ENCODE measurements at places on chromosomes 4 and X. TPM values are rescaled to one million over a fixed set of nuclear protein-coding genes. Genes with fewer than 3 reads are reported as not detected.

Gene TET2
- 31.9 TPM for total RNA-seq

Gene CRLF2
- total RNA-seq = not detected

Gene STX18
- total RNA-seq = 20.4 TPM

Gene WDR17
- total RNA-seq = 2.0 TPM

Gene ZNF275
- 7.6 TPM for total RNA-seq

Gene IL3RA
- total RNA-seq = 7.9 TPM

Gene GPC3
- total RNA-seq = 15.5 TPM

- H3K36me3 ChIP-seq = no peaks in the 10 kb centered on the region
- H3K4me1 ChIP-seq = peaks cover 38% of the 10 kb centered on the region
- DNase-seq = no peak
- H3K27ac ChIP-seq = no peak overlapping the region
- no peaks in the 10 kb centered on the region for H3K27me3 ChIP-seq
Observed at GRCh38 chr4:158129694-158130093, 43.1 kb downstream of the GASK1B start.

DNA sequence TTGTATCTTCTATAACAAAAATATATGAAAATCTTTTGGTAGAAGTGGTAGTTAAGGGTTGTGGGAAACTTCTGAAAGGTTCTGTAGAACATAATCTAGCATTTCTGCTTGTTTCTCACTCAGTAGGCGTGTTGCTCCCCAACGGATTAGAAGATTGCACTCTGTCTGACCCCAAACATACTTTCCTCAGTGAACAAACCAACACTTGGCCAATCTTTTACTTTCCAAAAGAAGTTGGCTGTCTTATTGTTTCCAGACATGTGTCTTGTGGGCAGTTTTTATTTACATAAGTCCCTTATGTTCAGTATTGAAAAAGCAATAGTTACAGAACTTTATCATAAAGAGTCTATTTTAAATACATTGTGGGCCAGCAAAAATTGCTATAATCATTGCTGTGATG lies 312.8 kb upstream of the EPHA5 start:
- H3K27ac ChIP-seq = no peak overlapping the region
- DNase-seq = no peak
- H3K27me3 ChIP-seq = no peaks in the 10 kb centered on the region
- no peak overlapping the region for H3K4me3 ChIP-seq
- H3K36me3 ChIP-seq = no peaks in the 10 kb centered on the region

GRCh38 chr4:67125636-67126514 lies 419.4 kb downstream of the CENPC start:
- H3K27ac ChIP-seq = no peak overlapping the region
- no peak for DNase-seq
- no peaks in the 10 kb centered on the region for H3K36me3 ChIP-seq
- no peaks in the 10 kb centered on the region for H3K27me3 ChIP-seq
- no peak overlapping the region for H3K4me3 ChIP-seq
- H3K4me1 ChIP-seq = no peaks in the 10 kb centered on the region

GRCh38 chr4:134320048-134320447 lies 118.5 kb upstream of the PABPC4L start:
- no peaks in the 10 kb centered on the region for H3K27me3 ChIP-seq
- H3K4me1 ChIP-seq = no peaks in the 10 kb centered on the region
- H3K27ac ChIP-seq = no peak overlapping the region
- no peaks in the 10 kb centered on the region for H3K36me3 ChIP-seq
- H3K4me3 ChIP-seq = no peak overlapping the region

DNA sequence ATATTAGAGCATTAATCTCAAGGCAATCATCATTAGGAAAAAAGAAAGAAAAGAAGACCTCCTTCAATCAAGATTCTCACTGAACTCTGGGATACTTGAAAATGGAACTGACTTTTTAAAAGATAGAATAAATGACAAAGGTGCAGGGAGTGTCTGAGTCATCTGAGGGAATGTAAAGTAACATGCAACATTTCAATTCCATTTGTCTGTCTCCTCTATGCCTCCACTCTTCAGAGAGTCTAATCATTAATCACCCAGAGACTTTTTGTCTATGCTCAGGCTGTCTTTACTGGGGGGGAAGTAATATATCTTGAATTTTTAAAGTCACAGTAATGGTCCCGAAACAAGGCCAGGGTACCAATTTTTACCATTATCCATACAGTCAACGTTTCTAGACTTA lies 55.0 kb upstream of the PACRGL start:
- H3K36me3 ChIP-seq = no peaks in the 10 kb centered on the region
- H3K27me3 ChIP-seq = no peaks in the 10 kb centered on the region
- H3K4me3 ChIP-seq = no peak overlapping the region
- H3K4me1 ChIP-seq = no peaks in the 10 kb centered on the region

DNA sequence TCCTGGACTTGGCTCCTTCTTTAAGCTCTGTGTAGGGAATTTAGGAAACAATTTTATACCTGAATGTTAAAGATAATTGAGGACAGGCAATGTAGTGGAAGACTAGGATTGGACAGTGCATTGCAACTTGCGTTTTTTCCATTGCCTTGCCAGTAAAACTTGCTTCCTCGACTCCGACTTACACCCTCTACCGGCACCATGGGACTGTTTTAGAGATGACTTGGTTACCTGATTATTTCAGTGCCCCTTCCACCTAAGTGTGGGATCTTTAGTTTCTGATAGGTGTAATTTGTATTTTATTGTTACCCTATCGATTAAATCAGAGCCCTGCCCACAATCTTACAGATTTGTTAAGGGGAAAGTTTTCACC lies 1.2 kb downstream of the PRPS1 start:
- H3K4me1 ChIP-seq = peaks cover 5% of the 10 kb centered on the region
- H3K4me3 ChIP-seq = peak overlapping the region; percentile 53
- H3K27me3 ChIP-seq = no peaks in the 10 kb centered on the region
- no peak for DNase-seq

GRCh38 chrX:103442536-103442901 lies 66.2 kb downstream of the BEX3 start:
- H3K36me3 ChIP-seq = no peaks in the 10 kb centered on the region
- H3K4me1 ChIP-seq = no peaks in the 10 kb centered on the region
- H3K27me3 ChIP-seq = no peaks in the 10 kb centered on the region
- no peak overlapping the region for H3K27ac ChIP-seq
- H3K4me3 ChIP-seq = no peak overlapping the region

DNA sequence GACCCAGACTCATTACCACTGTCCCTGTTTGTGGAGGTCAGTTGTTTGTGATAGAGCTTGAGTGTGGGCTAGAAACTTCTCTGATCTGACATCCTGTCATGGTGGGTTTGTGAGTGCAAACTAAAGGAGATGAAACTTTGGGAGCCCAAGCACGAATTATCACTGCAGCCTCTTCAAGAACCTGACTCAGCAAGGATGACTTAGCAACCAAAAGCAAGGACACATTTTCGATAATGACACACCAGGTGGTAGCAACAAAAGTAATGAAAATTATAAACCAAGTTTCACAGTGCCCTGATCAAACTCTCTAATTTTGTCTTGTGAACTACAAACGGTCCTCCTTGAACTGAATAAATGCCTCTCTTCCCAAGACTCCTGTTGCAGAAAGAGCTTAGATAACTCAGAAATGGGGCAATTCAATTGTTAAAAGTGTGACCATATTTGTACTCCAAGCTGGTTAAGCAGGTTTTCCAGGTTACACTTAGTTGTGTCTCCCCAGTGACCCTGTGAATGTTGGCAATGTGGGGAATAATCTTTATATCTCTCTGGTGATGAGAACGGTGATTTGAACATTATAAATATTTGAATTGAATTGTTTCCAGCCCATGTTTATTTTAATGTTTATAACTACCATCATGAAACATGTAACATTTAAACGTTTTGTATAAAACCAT lies 52.6 kb upstream of the ATP8A1 start:
- H3K27me3 ChIP-seq = no peaks in the 10 kb centered on the region
- H3K4me1 ChIP-seq = no peaks in the 10 kb centered on the region
- H3K27ac ChIP-seq = no peak overlapping the region
- DNase-seq = no peak

DNA sequence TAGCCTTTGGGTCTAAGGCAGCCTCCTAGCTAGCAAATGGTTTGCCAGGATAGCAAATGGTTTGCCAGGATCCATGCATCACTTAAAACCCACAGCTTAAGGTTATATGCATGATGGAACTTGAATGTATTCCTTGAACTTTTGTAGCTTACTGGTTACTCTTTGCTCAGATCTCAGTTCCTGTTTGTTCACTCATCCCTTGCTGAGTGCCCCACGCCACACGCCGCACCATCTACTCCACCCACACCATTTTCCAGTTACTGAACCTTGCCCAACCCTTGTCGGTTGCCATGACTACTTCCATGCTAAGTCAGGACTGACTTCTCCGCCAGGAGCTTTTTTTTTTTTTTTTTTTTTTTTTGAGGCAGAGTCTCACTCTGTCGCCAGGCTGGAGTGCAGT lies 29.5 kb upstream of the XIAP start:
- no peak overlapping the region for H3K4me3 ChIP-seq
- no peaks in the 10 kb centered on the region for H3K27me3 ChIP-seq
- DNase-seq = no peak
- no peak overlapping the region for H3K27ac ChIP-seq

- no peak for DNase-seq
- no peaks in the 10 kb centered on the region for H3K4me1 ChIP-seq
- no peaks in the 10 kb centered on the region for H3K36me3 ChIP-seq
- H3K4me3 ChIP-seq = no peak overlapping the region
Observed at GRCh38 chr4:22713841-22714240, 21.1 kb downstream of the GBA3 start.

DNA sequence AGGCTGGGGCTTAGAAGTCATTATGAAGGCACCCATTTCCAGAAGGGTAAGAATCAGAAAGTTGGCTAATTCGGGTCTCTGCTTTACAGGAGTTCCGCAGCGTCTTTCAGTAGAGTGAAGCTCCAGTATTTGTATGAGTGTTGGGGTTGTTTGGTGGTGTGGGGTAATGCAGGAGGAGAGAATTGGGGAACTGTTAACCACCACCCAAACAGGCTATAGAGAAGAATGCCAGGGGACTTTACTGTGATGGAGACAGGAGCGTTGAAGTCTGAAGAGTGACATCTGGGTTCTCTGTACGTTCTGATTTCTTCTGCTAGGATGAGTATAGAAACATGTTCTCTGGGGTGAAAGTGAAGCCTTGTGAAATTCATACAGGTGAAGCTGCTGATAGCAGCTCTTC lies 96.3 kb downstream of the TBL1X start:
- H3K4me1 ChIP-seq = no peaks in the 10 kb centered on the region
- H3K27ac ChIP-seq = no peak overlapping the region
- no peaks in the 10 kb centered on the region for H3K27me3 ChIP-seq
- no peak overlapping the region for H3K4me3 ChIP-seq
- DNase-seq = no peak
- H3K36me3 ChIP-seq = no peaks in the 10 kb centered on the region

- H3K36me3 ChIP-seq = no peaks in the 10 kb centered on the region
- DNase-seq = no peak
- H3K27me3 ChIP-seq = no peaks in the 10 kb centered on the region
- no peak overlapping the region for H3K27ac ChIP-seq
- no peak overlapping the region for H3K4me3 ChIP-seq
- H3K4me1 ChIP-seq = no peaks in the 10 kb centered on the region
Observed at GRCh38 chrX:110374559-110374958, 15.9 kb downstream of the RTL9 start.

DNA sequence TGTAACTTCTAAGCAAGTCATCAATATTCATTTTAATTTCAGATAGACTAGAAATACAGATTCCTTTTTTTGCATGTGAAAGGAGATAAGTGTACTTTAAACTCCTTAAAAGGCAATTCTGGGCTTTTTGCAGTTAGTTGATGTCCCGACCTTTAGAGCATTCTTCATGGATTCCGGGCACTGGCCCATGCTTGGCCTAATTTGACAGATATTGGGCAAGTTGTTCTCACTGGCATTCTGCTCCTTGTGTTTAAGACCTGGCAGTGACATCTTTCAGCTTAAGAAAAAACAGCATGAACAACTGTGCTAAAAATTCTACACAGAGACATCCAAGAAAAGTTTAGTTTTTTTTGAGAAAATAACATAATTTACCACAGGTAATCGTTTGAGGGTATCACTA lies 1037.2 kb downstream of the PCDH18 start:
- no peaks in the 10 kb centered on the region for H3K27me3 ChIP-seq
- no peaks in the 10 kb centered on the region for H3K36me3 ChIP-seq
- no peak overlapping the region for H3K4me3 ChIP-seq
- H3K27ac ChIP-seq = no peak overlapping the region
- no peak for DNase-seq
- no peaks in the 10 kb centered on the region for H3K4me1 ChIP-seq

GRCh38 chrX:37993837-37994619 lies 12.3 kb upstream of the SYTL5 start:
- H3K36me3 ChIP-seq = no peaks in the 10 kb centered on the region
- no peak for DNase-seq
- no peak overlapping the region for H3K4me3 ChIP-seq
- no peaks in the 10 kb centered on the region for H3K4me1 ChIP-seq

DNA sequence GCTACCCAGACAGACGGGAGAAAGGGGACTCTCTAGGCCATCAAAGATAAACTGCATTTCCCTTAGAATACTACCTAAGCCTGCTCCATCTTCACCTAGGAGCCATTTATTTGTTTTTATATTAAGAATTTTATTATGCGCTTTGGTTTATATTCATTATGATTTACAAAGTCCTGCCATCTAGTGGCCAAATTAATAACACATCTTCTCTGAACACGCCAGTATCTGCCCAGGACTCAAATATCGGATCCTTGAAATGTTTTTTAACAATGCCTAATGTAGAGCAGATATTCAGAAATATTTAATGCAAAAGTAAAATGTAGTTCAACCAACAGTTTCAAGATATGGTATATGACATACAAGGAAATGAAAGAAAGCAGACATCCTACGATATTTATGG lies 20.8 kb upstream of the PRPS2 start:
- DNase-seq = no peak
- H3K27me3 ChIP-seq = no peaks in the 10 kb centered on the region
- no peaks in the 10 kb centered on the region for H3K4me1 ChIP-seq
- no peak overlapping the region for H3K4me3 ChIP-seq
- H3K27ac ChIP-seq = no peak overlapping the region
- no peaks in the 10 kb centered on the region for H3K36me3 ChIP-seq

DNA sequence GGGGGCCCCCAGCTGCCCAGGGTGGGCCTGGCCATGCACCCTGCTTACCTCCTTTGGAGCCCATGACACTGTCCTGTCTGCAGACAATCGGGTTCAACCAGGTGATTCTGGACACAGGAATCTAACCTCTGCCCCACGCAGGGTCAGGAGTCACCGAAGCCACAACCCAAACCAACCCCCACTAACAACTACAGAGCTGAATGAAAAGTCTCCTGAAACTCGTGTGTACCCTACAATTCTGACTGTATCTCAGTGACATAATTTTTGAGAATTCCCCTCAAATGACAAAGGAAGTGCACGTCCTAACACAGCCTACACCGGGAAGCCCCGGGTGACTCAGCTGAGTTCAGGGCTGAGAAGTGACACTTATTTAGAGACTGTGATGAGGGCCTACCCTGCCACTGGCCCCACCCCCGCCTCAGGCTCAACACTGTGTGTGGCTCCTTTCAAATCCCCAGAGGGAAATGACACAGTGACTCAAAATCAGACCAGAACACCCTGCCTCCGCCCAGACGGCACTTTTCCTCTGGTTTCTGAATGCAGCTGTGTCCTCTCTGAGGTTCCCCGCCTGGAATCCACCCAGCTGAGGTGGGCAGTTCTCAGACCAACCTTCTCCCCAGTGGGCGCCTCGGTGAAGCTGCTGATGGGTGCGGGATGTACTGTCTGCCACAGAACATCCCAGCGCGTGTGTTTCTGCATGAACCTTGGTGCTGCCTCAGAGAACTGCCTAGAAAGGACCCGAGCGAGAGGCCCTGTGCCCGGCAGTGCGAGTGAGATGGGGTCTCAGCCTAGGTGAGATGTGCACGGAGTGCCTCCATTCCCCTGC lies 9.9 kb downstream of the TNIP2 start:
- H3K4me3 ChIP-seq = no peak overlapping the region
- H3K27me3 ChIP-seq = no peaks in the 10 kb centered on the region
- DNase-seq = no peak
- H3K4me1 ChIP-seq = peaks cover 17% of the 10 kb centered on the region

- no peaks in the 10 kb centered on the region for H3K4me1 ChIP-seq
- H3K36me3 ChIP-seq = no peaks in the 10 kb centered on the region
- no peak overlapping the region for H3K4me3 ChIP-seq
- H3K27me3 ChIP-seq = no peaks in the 10 kb centered on the region
Observed at GRCh38 chrX:72026341-72027023, 105.2 kb downstream of the RTL5 start.

Measured in vagina (tissue), 2 donors.